ENCODE measurements at places on chromosomes 16 and 17.
A peak's percentile ranks its signal among the peaks of the same experiment; 100 is the strongest.

DNA sequence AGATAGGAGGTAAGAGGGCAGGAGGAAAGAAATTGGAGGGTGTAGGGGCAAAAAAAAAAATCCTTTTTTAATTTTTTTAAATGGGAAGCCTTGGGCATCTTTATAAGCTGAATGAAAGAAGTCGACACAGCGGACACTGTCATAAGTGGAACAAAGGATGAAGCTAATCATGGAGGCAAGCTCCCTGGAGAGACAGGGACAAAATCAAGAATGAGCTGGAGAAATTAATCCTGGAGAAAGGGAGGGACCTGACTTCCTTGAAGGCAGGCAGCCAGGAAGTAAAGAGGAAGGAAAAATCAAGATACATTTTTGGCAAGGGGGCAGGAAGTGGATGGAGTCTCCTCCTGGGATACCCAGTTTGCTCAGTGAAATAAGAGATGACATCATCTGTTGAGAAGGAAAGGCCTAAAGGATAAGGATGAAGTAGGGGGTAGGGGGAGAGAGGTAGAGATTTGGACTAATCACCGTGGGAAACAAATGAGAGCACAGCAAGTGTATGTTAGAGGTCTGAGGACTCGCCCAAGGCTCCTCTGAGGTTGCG lies 179.3 kb downstream of the SLC39A11 start:
- no peaks in the 10 kb centered on the region for H3K4me1 ChIP-seq
- no peak for DNase-seq
- H3K27me3 ChIP-seq, result no peaks in the 10 kb centered on the region
- H3K4me3 ChIP-seq, result no peak overlapping the region

DNA sequence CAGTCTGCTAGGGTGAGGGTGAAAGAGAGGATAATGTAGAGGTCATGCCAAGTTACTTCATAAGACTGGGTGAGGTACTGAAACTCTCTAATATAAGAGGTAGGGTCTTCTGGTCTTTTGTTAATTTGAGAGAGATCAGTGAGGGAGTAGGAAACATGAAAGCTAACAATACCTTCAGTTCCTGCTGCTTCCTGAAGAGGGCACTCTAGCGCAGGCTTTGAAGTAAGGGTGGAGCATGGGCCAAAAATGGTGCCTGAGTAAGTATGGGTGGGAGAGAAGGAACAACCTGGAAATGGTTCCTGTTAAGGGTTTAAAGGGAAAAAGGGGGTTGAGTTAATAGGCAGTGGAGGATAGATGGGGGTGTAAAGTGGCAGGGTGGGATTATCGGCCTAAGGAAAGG lies 2449.5 kb downstream of the TP53TG3F start:
- no peak overlapping the region for H3K4me3 ChIP-seq
- no peak overlapping the region for H3K27ac ChIP-seq
- peaks cover 24% of the 10 kb centered on the region for H3K36me3 ChIP-seq
- DNase-seq, result no peak
- H3K27me3 ChIP-seq, result no peaks in the 10 kb centered on the region

DNA sequence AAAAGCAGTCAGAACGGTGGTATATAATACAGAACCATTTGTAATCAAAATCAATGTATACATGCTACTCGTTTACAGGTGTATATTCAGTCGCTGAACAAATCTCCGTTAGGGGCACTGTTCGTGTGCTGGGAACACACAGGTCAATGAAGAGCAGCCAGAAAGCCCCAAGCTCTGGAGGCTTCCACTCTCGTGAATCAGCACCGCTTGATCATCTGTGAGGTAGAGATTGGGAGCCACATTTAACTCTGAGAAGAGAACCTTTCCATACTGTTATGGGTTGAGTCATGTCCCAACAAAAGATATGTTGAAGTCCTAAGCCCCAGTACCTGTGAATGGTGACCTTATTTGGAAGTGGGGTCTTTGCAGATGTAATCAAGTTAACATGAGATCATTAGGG lies 5.4 kb upstream of the CYTH1 start:
- no peak for DNase-seq
- peaks cover 5% of the 10 kb centered on the region for H3K36me3 ChIP-seq

DNA sequence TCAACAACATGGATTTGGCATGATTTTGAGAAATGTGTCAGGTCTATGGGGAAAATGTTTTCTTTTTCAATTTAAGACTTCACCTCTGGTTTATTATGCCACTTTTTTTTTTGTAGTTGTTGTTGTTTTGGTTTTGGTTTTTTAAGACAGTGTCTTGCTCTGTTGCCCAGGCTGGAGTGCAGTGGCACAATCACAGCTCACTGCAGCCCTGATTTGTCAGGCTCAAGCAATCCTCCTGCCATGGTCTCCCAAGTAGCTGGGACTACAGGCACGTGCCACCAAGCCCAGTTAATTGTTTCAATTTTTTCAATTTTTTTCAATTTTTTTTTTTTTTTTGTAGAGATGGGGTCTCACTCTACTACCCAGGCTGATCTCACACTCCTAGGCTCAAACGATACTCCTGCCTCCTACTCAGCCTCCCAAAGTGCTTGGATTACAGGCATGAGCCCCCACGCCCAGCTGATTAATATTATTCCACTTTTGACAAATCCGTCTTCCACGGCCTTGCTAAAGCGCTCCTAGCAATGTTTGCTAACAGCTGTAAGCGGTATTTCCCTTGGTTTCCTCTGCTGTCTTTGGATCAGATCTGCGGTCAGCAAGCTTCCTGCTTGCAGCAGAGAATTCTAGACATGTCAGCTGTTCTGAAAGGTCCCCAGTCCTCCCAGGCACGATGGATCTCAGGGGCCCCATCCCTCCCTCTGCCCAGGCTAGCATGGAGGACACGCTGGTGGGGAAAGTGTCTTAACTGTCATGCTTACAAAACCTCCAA lies 7.0 kb upstream of the MILR1 start:
- peak overlapping the region; percentile 73 for H3K4me3 ChIP-seq
- H3K27ac ChIP-seq, result no peak overlapping the region
- DNase-seq, result peak; percentile 12
- H3K36me3 ChIP-seq, result peaks cover 16% of the 10 kb centered on the region

DNA sequence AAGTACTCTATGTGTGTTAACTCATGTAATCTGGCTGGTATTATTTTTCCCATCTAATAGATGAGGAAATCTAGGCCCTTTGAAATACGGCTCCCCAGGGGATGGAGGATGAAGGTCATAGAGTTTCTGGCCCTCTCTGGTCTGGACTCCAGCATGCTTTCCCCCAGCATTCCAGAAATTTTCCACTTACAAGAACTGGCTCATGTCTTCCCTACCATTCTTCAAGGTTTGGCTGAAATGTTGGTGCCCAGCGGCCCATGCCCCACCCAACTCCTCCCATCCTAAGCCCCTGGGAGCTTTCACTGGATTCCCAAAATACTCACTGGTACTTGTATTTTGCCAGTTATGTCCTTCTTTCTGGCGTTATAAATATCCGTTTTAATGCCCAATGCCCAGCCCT lies 237.5 kb upstream of the NLRP1 start:
- DNase-seq, result no peak
- H3K4me3 ChIP-seq, result no peak overlapping the region
- H3K27ac ChIP-seq, result no peak overlapping the region
- H3K4me1 ChIP-seq, result peaks cover 8% of the 10 kb centered on the region
- H3K27me3 ChIP-seq, result peaks cover 15% of the 10 kb centered on the region
- no peaks in the 10 kb centered on the region for H3K36me3 ChIP-seq

GRCh38 chr17:3669548-3669947 lies 936 bp downstream of the EMC6 start:
- H3K27me3 ChIP-seq, result no peaks in the 10 kb centered on the region
- H3K36me3 ChIP-seq, result peaks cover 8% of the 10 kb centered on the region
- peaks cover 33% of the 10 kb centered on the region for H3K4me1 ChIP-seq
- DNase-seq, result no peak
